ENCODE measurements at places on chromosomes 3 and 15.

DNA sequence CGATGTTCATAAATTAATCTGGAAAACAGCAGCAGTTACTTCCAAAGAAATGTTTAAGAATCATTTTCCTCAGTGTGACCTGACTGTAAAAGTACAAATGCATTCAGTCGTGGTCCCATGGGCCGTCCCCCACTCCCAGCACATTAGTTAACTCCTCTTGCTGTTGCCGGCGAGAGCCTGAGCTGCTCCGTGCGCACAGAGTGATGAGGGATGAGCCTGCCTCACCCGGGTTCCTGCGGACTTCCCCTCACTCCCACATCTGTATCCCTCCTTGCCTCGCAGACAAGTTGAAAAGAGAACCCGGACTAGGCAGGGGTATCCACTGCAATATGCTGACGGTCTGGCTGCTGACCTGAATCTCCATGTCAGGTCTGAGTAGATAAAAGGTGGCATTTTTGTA lies 861.7 kb upstream of the NR2F2 start:
- DNase-seq = no peak

DNA sequence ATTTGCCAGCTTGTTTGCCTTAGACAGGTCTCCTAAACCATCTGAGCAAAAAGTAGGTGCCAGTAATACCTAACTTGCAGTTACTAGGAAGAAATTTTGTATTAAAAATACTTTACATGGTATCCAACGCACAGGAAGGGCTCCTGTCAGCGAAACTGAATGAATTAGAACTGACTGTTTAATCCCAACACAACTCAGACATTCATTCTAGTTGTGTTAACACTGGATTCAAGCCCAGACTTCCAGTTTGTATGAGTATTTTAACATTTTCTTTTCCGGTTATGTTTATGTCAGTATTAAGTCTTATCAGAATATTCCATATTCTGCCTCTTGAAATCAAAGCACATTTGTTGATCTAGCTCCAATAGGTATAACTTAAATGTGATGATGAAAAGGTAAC lies 82.0 kb upstream of the SOX2 start:
- DNase-seq = no peak

- no peak for DNase-seq
These were observed 1435.2 kb upstream of the CADM2 start for GRCh38 chr3:83523470-83524073.

DNA sequence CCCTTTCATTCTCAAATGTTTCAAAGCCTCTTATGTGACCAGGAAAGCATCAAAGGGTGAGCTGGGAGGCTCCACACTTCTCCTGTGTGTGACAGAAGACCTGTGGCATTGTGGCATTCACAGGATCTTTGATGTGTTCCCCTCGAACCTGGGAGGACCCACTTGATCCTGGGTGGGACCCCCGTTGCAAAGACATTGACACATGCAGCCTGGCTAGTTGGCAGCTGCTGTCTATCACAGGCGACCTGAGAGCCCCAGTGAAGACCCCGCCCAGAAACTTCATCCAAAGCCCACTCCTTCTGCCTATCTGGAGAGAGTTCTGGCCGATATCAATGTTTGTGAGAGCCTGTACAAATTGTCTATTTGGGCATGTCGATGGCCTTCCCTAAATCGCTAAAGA lies 140.4 kb upstream of the ATP2B2 start:
- DNase-seq = no peak

- no peak for DNase-seq
These were observed 25.6 kb downstream of the KCNH8 start for GRCh38 chr3:19173945-19174344.

GRCh38 chr15:65349338-65349737 lies 28.5 kb downstream of the IGDCC3 start:
- no peak for DNase-seq

DNA sequence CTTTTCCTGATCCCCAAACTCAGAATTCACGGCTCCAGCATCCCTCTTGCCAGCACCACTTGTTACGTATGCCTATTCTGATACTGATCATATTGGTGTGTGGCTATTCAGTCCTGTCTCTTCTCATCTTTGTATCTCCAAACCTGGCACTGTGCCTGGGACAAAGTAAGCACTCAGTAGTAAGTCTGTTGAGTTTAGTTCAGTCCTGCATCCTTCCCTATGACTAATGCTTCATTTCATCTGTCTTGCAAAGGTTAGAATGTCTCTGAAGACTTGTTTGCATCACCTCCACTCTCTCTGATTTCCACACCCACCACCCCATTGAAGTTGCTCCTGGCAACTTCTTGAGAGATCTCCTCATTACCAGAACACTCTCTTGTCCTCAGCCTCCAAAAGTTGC lies 80.3 kb downstream of the HMG20A start:
- DNase-seq = no peak

DNA sequence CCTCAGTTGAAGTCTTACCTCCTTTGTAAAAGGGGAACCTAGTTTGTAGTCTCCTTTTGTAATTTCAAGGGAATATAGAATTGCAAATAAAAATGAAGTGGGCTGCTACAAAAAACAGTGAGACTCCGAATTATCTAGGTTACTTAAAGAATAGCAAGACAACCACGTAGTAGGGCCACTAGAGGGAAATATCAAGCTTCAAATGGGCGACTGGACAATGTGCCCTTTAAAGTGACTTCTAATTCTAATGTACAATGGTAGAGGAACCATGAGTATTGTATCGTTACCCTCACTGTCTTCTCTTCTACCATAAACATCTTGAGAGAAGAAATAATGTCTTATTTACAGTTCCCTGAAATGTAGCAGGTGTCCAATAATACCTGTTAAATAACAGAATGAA lies 56.3 kb downstream of the TP63 start:
- DNase-seq = no peak

GRCh38 chr3:192866804-192867203 lies 50.9 kb downstream of the MB21D2 start:
- no peak for DNase-seq

DNA sequence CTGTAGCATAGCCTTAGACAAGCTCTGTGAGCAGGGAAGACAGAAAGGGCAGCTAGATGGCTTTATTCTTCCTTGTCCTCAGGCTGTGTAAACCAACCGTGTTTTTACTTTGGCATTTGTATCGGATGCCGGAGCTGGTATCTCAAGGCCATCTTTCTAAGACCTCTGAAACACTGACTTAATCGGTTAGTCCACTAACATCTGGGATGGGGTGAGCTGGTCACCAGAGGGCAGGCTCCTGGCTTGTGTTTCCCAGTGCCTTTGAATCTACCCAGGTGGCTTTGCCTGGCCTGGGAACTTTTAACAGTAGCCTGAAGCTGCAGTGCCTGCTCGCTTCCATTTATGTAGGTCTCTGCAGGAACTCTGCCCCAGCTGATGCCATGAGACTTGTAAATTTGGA lies 252.7 kb downstream of the NR1D2 start:
- DNase-seq = no peak

- DNase-seq = no peak
These were observed 76.7 kb downstream of the RAD18 start for GRCh38 chr3:8886546-8886945.

DNA sequence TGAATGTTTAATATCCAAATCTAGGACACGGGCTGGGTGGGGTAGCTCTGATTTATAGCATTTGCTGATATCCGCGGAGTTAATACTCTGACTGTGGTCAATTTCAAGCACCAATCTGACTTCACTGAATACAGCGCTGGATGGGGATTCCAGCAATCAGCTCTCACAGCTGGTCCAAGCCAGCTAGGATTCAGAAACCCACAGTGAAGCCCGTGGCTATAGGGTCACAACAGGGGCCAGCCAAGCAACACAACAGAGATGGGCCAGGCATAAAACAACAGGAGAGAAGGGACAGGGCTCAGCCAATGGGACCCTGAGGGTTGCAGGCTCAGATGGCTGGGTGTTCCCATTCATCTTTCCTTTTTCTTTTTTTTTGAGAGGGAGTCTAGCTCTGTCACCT lies 5.4 kb upstream of the LMAN1L start:
- no peak for DNase-seq

DNA sequence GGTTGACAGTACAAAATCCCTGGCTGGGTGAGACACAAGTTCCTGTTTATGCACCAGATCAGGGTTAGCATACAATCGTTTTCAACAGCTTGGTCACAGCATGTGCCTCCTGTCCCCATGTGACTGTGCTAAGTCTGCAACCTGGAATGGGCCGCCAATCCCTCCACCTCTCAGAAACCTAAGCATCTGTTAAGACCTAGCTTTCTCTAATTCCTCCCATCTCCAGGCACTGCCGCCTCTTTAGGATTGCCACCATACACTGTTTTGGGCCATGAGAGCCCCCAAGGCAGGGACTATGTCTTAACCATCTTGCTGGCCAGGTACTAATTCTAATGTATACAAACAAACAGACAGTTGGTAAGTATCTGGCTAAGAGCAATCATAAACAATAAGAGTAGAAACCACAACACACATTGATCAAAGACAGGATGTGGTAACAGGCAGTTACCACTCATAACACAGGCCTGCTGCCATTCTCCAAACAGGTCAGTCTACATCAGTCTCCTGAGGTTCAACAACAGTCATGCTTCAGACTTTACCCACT lies 25.6 kb downstream of the SEC22C start:
- DNase-seq = peak; percentile 58

DNA sequence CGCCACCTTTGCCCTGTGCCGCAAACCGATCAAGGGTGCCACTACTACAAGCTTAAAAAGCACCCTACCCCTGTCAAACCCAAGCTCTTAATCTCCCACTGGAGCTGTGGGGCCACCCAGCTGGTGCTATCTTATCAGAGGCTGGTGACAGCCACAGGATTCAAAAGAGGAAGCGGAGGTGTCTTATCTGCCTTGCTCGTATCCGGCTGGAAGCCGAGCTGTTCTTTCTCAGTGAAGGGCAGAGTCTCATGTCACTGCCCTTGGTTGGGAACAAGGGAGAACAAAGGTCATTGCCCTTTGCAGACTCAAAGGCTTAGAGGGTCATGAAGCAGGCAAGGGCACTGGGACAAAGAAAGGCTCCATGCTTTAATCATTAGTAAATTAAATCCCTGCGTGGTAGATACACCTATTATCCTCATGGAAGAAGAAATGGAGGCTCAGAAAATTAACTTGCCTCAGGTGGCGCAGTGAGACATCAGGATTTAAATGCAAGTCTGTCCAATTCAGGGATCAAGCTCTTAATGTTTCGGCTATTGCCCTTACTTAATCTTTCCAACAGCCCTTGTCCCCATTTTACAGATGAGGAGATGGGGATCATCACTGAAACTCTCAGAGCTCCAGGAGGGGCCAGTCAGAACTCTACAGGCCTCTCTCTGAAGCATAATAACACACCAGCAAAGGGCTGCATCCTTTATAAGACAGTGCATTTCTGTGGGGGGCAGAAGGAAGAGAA lies 360.0 kb upstream of the PROK2 start:
- DNase-seq = no peak

Data from effector memory CD8-positive, alpha-beta T cell (primary cell).